RKO (cell line): ENCODE measurements at places on chromosomes 12 and 14.

GRCh38 chr12:131611416-131612091 lies 99.3 kb upstream of the SFSWAP start:
- DNase-seq: no peak

GRCh38 chr12:102950107-102950949 lies 7.1 kb upstream of the ASCL1 start:
- DNase-seq: no peak

- no peak for DNase-seq
Measured at GRCh38 chr12:124578854-124579253, 11.4 kb upstream of the NCOR2 start.

GRCh38 chr12:5377997-5378592 lies 53.8 kb upstream of the NTF3 start:
- no peak for DNase-seq

GRCh38 chr12:11228296-11228879 lies 41.1 kb downstream of the PRB3 start:
- DNase-seq: peak; percentile 70
